ENCODE measurements at places on chromosomes 13 and 19.
A peak's percentile ranks its signal among the peaks of the same experiment; 100 is the strongest.

DNA sequence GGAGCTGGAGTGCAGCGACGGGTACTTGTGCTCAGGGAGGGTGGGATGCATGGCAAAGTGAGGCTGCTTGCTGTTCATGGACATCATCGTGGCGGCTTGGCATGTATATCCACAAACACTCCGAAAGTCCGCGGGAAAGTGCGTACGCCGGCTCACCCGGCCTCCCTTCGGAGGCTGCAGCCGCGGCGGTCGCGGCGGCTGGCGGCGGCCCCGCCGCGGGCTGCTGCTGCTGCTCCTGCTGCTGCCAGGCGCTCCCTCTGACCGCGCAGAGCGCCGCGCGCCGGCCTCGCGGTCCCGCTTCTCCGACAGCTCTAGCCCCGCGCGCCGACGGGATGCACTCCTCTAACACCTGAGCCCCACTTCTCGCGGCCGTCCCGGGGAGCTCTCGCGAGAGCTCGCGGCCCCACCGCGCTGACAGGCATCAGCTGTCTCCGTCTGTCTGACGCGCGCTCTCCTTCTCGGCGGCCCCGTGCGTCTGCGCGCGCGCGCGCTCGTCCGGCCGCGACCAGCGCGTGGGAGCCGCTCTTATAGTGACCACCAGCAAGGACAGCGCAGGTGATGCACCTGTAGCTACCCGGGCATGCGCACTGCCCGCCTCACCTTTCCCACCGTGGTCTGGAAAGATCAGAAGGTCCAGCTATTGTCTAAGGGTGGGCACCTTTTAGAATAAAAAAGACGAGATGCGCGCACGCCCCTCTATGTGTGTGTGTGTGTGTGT, at the start of gene POU4F1:
Gene POU4F1 (minus strand): TSS at position 313 of the 718 bp plus-strand sequence. CDS start 226 bp downstream, at position 87.
- DNase-seq: peak; percentile 70

DNA sequence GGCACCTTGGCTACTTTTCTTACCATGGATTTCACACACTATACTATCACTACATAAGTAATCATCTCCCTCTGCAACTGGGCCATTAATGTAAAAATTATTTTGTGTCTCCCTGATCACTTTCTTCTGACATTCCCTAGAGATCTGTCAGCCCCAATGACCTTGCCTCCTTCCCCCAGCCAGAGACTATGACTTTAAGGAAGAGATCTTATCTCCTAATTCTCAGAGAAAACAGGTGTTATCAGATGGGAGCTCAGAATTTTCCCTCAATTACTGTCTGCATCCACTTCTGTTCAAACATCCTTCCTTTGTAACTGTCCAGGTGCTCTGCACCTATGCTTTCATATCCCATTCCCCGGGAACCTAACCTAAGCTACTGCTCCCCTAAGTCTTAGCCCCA, 397.5 kb downstream of the DIAPH3 start:
- no peak for DNase-seq

DNA sequence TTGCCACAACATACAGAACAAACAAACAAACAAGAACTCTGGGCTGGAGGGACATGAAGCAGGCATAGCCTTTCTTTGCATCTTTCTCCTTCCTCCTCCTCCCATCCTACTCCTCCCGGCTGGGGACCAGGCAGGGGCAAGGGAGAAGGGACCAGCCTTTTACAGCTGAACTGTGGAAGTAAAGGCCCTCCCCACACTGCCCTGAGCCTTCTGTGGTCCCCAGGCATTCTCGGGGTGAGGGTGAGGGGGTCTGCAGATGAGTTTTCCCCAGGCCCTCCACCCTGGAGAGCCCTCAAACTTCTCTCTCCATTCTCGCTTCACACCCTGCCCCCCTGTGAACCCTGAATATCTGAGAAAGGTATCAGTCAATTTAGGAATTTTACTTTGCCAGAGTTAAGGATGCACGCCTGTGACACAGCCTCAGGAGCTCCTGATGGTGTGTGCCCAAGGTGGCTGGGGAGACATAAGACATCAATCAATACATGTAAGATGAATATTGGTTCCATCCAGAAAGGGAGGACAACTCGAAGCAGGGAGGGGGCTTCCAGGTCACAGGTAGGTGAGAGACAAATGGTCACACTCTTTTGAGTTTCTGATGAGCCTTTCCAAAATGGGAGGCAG, 170.9 kb downstream of the COL4A1 start:
- no peak for DNase-seq

DNA sequence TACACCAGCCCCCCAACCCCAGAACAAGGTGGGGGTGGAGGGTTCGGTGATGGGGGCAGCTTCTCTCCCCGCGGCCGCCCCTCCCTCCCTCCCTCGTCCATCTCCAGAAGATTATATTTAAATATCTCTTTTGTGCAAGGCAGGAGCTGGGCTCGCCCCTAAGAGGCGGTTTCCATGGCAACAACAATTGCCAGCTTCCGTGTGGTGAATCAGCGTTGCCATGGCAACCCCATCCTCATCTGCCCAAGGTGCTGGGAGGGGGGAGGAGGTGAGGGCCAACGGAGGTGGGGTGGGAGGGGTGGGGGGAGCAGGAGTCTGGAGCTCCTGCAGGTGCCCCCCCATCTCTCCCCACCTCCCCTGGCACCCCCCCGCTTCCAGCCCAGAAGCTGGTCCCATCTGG, 46.4 kb downstream of the CELF5 start:
- DNase-seq: peak; percentile 42

DNA sequence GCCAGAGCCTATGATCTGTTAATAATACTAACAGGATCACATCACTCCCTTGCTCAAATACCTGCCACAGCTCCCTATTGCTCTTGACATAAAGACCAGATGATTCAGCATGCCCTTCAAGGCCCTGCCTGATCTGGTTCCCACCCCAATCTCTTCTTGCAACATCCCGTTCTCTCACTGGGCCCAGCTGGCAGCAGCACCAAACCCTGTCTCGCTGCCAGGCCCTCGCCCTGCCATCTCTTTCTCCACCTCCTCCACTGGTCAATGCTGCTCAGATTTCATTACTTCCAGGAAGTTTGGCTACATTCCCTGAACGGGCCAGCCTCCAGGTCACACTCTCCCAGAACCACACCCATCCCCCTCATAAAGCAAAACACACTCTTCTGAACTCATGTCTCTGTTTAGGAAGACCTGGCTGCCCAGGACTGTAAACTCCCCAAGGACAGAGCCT, 8.6 kb upstream of the BCAT2 start:
- peak; percentile 55 for DNase-seq

DNA sequence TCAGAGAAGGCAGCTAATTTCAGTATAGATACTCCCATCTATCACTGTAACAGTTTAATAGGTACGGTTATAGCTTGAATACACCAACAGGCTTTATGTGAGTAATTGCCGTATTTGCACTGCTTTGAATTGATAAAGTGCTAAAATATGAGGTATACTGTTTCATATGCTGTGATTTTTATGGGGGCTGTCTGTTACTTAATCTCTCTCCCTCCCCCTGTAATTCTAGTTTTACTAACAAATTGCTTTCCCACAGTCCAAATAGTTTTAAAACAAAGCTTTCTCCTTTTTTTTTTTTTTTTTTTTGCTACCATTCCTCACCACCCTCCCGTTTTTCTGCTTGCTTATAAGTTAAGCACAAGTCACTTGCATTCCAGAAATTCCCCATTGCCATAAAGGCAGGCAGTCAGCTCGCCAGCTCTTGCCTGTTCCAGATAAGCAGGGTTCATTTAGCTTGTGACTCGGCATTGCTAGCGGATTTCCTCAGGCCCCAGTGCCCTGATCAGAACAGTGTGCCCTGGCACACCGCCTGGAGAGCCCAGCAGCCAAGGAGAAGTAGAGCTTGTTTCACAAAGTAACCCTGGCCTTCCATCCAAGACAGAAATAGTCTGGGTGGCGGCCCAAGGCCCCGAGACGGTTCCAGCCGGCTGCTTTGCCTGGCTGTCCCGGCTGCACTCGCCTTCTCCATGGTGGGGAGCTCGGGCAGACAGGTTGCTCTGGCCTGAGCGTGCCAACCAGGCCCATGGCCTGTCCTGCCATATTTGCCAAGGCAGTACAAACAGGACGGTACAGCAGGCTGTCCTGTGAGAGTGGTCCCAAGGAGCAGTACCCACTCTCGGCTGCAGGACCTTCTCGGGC, 43.5 kb upstream of the NPAS1 start:
- DNase-seq: no peak

DNA sequence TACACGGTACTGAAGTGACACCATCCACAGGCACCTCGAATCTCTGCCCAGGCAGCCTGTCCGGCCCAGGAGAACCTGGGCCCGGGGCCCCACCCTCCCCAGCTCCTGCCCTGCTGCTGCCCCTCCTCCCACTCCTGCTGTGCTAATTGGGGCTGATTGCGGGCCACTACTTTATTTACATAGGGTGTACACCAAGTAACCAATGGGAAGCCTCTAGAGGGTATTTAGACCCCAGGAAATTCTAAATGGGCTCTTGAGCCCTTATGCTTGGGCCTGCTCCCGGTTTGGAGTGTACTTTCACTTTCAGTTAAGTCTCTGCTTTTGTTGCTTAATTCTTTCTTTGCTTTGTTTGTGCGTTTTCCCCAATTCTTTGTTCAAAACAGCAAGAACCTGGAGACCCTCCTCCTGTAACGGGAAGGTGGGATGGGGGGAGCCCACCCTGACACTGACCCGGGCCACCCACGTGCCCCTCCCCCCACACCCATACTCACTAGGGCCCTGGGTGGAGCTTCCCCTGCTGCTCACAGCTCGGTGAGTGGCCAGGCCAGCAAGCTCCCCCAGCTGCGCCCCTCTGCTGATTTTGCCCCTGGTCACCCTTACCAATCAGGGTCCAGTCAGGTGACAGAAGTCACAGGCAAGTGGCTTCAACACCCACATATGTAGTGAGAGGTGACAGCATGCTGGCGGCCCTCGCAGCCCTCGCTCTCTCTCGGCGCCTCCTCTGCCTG, 9.4 kb downstream of the SCGB2B2 start:
- peak; percentile 77 for DNase-seq

DNA sequence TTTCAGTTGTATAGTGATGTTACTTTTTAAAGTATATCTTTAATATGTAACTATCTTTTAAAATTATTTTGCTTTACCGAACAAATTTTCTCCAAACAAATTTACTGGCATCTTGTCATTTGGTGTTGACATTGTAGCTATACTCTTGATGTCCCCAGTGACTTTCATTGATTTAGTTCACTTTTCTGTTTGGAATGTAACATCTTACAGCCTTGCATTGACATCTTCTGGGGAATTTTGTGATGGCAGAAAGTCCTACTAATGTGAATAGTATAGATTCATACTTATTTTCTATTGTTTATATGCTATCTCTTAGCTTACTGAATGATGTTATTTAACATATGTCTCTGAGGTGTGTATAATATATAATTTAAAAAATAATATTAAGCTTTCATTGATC, 800.9 kb upstream of the ATXN8OS start:
- DNase-seq: no peak

DNA sequence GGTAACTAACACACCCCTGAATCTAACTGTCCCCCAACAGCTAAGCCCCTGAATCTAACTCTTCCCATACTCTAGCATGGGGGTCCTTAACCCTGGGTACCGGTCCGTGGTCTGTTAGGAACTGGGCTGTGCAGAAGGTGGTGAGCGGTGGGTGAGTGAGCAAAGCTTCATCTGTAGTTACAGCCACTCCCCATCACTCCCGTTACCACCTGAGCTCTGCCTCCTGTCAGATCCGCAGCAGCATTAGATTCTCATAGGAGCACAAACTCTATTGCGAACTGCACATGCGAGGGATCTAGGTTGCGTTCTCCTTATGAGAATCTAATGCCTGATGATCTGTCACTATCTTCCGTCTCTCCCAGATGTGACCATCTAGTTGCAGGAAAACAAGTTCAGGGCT, 6.2 kb upstream of the PHLDB3 start:
- DNase-seq: no peak

- DNase-seq: no peak
These were observed 41.8 kb upstream of the CD177 start for GRCh38 chr19:43311706-43312105.

DNA sequence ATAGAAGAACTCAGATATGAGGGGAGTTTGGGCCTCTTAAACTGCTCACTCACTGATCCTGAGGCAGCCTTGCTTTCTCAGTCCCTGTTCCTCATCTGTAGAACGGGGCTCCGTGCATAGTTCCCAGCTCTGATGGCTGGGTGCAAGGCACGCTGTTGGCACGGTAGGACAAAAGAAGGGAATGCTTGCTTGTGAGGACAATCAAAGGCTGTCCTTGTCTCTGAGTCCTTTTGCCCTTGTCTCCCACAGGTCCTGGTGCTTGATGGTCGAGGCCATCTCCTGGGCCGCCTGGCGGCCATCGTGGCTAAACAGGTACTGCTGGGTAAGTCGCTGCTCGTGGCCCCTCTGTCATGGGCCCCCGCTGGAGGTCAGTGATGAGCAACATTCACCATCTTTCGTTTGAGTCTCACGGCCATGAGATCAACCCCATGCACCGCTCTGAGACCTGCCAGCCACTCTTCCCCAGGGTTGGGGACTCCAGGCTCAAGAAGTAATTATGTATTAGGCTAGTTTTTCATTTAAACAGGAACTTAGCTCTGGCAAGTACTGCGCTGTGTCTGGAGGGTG, 2.3 kb downstream of the RPL13A start:
- DNase-seq: no peak

DNA sequence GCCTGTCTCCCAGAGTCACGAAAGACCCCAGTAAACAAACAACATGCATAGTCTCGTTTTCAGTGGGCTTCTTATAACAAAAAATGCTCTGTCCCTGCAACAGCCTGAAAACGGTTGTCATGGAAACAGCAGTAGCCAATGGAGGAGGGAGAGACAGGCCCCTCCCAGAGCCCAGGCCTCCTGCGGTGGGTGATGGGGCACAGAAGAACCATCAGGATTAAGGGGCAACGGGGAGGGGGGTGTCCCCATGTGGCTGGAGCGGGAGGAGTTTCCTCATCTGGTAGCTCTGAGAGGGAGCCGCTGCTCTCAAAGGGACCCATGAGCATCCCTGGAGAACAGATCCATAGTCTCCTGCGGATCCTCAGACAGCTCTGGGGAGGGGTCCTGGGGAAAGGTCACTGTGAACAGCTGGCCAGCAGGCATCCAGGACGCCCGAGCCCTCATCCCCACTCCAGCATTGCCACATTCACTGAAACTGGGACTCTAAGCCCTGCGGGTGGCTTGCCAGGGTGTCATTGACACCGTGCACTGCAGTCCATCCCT, 37.5 kb upstream of the PNMA8B start:
- no peak for DNase-seq

DNA sequence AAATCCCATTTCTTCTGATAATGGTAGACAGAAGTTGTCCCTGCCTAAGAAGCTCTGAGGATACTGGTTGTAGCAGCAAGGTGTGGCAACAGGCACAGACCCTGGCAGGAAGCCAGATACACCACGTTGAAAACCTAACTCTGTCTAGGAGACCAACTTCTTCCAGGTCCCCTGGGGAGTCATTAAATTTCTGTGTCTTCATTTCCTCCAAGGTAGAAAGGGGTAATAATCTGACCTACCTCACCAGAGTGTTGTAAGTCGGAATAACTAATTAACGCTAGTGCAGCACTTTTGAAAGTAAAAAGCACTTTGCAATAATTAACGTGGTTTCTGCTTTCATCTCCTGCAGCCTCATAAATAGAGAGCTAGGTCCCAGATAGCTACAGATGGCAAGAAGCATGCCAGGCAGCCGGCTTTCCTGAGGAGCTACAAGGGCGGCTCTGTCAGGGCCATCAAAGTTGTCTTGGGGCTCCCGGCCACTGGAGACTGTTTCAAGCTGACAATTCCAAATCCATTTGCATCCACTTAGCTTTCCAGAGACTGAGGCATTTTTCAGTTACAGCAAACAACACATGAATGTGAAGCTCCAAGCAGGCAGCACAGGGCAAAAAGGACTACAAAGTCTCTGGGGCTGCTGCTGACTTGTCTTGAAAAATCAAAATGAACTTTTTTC, 176.2 kb downstream of the FOXO1 start:
- peak; percentile 88 for DNase-seq

Measured in DMS79 treated with DMSO at 0.1 percent for 48 hours (cell line).